ENCODE measurements at places on chromosomes 12 and 14. TPM values are rescaled to one million over a fixed set of nuclear protein-coding genes. Genes with fewer than 3 reads are reported as not detected.

DBX2 gene
- not detected for total RNA-seq

- H3K4me3 ChIP-seq, result no peak overlapping the region
- no peaks in the 10 kb centered on the region for H3K27me3 ChIP-seq
- H3K36me3 ChIP-seq, result no peaks in the 10 kb centered on the region
Measured at GRCh38 chr12:69067713-69068112, 134.7 kb upstream of the CPM start.

GRCh38 chr14:68124979-68125731 lies 305.6 kb downstream of the RAD51B start:
- no peaks in the 10 kb centered on the region for H3K36me3 ChIP-seq
- H3K27me3 ChIP-seq, result no peaks in the 10 kb centered on the region
- H3K4me3 ChIP-seq, result no peak overlapping the region
- no peaks in the 10 kb centered on the region for H3K4me1 ChIP-seq

GRCh38 chr14:28584951-28585350 lies 181.6 kb upstream of the FOXG1 start:
- H3K4me1 ChIP-seq, result no peaks in the 10 kb centered on the region
- H3K27ac ChIP-seq, result no peak overlapping the region
- H3K36me3 ChIP-seq, result no peaks in the 10 kb centered on the region
- no peak for DNase-seq
- no peaks in the 10 kb centered on the region for H3K27me3 ChIP-seq
- H3K4me3 ChIP-seq, result no peak overlapping the region

DNA sequence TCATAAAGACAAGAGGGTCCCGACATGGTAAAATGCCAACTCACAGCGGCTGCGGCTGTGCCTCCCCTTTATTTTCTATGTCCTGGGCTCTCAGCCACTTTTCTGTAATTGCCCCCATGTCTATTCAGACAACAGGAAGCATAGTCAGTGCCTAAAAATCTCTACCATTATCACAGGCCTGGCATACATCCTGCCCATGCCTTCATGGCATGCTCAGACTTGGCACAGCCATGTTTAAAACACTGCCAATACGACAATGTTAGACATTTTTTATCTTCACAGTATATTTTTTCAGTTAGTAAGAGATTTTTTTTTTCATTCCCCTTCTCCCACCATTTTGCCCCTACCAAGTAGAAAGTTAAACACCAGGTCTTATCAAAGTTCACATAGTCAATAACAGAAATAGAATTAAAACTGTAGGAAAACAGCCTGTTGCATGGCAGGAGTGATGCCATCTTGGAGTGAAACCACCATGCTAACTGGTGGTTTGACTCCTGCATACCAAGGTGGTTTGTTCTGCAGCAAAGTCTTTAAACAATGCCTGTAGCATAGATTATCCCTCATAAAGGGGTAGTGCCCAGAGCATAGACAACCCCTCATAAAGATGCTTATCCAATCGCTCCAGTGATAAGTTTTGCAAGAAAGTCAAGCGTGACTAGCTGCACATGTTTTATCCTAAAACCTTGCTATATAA lies 18.9 kb upstream of the CERS5 start:
- H3K4me3 ChIP-seq, result no peak overlapping the region
- no peak overlapping the region for H3K27ac ChIP-seq
- peaks cover 10% of the 10 kb centered on the region for H3K36me3 ChIP-seq
- no peak for DNase-seq
- no peaks in the 10 kb centered on the region for H3K27me3 ChIP-seq
- peaks cover 1% of the 10 kb centered on the region for H3K4me1 ChIP-seq
